AG04450 (cell line): ENCODE measurements at places on chromosomes 2 and 18. TPM values are rescaled to one million over a fixed set of nuclear protein-coding genes. Genes with fewer than 3 reads are reported as not detected.

PDCD1 gene
- not detected in 2 replicates for polyA plus RNA-seq

GRCh38 chr18:3261373-3262233, at the start of gene MYL12B:
Gene MYL12B (plus strand): TSS chr18:3262133. CDS start chr18:3272899, 10,766 bp downstream.
- no peak for DNase-seq

- peak; percentile 18 for DNase-seq
Observed at GRCh38 chr18:40874233-40874632, 1080.8 kb upstream of the PIK3C3 start.

DNA sequence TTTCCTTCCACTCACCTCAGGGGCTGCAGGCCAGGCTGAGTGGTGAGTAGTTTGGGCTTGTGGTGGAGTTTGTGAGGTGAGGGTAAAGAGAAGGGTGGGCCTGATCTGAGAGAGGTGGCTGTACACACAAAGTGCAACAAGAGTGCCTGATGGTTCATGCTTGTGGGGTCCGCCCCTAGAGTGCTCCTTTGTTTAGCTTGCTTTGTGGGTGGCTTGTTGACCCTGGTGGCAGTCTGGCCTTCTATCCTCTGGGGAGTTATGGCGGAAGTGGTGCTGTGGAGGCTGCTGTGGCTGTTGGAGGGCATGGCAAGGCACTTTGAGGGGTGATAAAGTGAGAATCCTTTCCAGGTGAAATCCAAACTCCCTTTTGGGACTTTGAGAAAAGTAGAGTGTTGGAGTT, 10.6 kb downstream of the UBE2F start:
- DNase-seq, result no peak

DNA sequence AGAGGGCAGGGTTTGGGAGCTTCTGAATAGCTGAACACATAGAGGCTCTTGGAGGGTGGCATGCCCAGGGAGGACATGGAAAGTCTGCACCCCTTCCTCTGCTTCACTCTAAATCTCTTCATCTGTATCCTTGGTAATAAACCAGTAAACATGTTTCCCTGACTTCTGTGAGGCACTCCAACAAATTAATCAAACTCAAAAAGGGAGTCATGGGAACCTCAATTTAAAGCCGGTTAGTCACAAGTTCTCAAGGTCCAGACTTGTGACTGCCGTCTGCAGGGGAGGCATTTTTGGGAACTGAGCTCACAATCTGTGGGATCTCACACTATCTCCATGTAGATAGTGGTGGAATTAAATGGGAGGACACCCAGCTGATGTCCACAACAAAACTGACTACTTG, 33.1 kb upstream of the STON1 start:
- no peak for DNase-seq
